Stimulated activated CD8-positive, alpha-beta memory T cell treated with anti-CD3 and anti-CD28 coated beads, Interleukin-15, amount 100 ng/mL, for 4 hours (primary cell): ENCODE measurements at places on chromosomes 1 and 21.

GRCh38 chr1:116820369-116820768 is 66.1 kb downstream of the CD2 start:
- DNase-seq, result no peak

DNA sequence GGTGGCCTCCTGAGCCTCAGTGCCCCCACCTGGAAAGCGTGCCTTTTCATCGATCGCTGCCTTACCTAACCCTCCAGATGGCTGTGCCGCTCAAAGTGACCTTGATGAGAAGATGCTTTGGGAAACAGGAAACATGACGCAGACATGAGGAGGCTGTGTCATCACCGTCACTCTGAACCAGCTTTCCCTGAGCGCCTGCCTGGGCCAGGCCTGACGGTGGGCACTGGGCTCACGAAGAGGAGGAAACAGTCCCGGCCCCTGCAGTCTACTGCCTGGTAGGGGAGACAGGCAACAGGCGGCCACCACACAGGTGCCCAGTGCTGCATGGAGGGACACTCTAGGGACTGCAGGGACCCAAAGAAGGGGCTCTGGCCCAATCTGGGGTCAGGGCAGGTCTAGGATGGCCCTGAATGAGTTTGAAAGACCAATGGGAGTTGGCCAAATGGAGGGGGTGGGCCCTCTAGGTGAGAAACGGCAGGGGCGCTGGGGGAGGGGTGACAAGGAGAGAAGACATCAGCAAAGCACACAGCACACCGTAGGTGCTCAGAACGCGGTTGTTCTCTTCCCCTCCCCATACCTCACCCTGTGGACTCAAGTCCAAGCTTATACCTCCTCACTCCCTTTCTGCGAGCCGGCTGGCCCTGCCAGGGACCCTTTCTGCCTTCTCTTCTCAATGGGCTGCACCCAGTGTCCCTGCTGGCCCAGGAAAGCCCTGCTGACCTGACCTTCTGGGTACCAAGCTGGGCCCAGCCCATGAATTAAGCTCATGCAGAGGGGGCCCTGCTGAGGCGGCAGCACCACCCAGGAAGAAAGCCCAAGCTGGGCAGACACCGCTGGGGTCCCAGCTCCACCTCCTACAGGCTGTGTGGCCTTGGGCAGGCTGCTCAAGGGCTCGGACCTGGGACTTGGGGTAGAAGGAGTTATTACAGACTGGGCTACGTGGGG is 44.9 kb downstream of the GLIS1 start:
- DNase-seq, result no peak

DNA sequence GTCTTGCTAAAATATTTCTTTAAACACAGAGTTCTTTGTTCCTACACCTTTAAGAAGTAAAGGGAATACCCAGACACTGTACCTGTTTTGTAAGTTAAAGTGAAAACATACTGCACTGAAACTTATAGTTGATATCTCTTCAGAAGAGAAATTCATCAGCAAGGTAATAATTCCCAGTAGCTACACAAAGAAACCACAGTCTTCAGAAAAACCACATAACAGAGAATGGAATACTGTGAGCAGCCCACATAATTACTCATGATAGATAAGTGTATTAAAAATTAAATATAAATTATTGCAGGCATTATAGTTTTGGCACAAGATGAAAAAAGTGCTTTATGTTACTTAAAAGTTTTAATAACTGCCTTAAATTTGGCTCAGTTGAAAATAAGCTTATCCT is 276.6 kb downstream of the SETD4 start:
- no peak for DNase-seq

DNA sequence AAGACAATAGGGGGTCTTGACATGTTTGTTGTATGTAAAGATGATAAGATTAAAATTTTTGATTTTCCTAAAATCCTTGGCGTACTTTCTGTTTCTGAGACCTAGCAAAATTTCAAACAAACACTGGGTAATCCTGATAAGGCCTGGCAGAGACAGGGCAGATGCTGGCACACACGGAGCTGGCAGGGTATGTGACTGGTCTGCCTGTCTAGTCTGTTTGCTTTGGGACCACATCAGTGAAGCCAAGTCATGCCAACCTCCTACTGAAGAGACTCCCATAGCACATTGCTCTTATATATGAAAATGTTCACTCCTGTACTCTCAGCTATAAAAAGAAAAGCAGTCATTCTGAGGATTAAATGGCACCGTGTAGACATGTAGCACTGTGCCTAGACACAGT is 14.1 kb downstream of the TOR3A start:
- DNase-seq, result no peak

DNA sequence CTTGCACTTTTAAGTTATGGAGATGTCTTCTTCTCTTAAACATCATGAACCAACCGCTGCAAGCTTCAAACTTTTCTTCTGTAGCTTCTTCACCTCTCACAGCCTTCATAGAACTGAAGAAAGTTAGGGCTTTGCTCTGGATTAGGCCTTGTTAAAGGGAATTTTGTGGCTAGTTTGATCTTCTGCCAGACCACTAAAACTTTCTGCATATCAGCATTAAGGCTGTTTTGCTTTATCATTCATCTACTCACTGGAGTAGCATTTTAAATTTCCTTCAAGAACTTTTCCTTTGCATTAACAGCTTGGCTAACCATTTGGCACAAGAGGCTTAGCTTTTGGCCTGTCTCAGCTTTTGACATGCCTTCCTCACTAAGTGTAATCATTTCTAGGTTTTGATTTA is 43.0 kb upstream of the RGL1 start:
- DNase-seq, result no peak

DNA sequence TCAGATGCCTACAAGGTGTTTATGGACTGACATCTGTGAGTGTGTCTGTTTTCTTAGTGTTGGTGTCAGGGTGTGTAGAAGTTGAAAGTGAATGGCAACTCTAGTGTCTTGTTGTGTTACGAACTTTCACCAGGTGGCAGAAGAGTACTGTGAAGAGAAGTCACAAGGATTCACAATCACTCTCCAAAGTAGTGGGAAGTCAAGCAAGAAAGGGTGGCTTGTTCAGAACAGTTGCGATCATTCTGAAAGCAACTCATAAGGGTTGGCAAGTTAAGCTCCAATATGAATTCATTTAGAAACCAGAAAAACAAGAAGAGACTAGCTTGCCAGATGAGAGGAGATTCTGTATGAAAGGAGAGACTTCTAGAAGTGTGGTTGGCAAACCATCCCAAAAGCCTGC is 86.1 kb downstream of the FASLG start:
- DNase-seq, result no peak

- DNase-seq, result no peak
These were observed 485.5 kb downstream of the PTPRC start for GRCh38 chr1:199124351-199124750.

- DNase-seq, result no peak
These were observed 462.4 kb upstream of the RGS18 start for GRCh38 chr1:191695865-191696264.

DNA sequence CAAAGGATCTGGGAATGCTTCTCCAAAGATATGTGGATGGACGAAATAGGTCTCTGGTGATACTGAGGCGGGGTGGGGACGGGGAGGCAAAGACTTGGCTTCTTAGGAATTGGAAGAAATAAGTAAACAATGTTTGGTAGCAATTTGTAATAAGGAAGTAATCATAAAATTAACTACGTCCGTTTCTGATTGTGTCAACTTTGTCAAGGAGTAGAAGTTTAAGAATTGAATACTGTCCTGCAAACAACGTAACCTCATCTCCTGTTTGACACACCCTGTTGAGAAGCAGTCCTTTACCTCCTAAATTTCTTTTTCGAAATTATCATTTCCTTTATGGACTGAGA is 471 bp downstream of the POLR3C start:
- DNase-seq, result no peak

DNA sequence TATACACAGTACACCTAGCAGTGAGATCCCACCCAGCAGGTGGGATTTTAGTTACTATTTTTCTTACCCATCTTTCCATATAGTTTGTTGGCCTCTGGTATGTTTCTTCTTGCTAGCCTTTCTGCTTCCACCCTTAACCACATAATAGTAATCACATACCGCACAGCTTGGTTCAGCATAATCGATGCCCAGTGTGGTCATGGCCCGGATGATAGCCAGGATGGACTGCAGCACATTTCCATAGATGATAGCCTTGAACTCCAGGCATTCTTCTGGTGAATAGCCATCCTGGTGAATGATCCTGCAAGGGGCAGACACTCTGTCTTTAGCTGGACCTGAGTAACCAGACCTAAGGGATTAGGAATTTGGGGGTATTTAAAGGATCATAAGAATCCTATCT is 9.5 kb downstream of the GNAT2 start:
- no peak for DNase-seq

DNA sequence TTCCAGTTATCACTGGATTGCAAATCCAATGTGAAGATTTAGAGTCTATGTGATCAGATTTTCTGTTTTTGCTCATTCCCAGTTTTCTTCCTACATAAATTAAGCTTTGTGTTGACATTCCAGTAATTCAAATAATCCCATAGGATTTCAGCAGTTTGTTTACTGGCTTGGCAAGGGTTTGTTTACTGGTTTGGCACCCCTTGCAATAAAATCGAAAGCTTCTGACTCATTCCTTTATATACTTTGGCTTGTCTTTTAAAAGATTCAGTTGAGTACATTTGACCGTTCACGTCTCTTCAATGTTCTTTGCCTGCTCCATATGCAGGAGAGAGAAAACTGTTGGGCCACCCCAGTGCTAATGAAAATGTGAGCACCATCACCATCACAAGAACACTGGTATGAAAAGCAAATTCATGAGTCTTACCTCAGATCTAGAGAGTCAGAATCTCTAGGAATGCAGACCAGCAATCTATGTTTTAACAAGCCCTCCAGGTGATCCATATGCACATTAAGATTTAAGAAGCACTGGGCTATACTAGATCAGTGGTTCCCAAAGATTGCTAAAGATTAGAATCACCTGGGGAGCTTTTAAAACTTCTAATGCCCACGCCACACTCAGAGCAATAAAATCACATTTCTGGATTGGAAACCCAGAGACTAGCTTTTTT is 32.8 kb downstream of the ZC3H11B start:
- no peak for DNase-seq

- no peak for DNase-seq
These were observed 16.5 kb upstream of the CD53 start for GRCh38 chr1:110856410-110856809.
